Cerebellar nuclear complex (tissue), 1 donor: ENCODE measurements at places on chromosomes 2 and 18.

DNA sequence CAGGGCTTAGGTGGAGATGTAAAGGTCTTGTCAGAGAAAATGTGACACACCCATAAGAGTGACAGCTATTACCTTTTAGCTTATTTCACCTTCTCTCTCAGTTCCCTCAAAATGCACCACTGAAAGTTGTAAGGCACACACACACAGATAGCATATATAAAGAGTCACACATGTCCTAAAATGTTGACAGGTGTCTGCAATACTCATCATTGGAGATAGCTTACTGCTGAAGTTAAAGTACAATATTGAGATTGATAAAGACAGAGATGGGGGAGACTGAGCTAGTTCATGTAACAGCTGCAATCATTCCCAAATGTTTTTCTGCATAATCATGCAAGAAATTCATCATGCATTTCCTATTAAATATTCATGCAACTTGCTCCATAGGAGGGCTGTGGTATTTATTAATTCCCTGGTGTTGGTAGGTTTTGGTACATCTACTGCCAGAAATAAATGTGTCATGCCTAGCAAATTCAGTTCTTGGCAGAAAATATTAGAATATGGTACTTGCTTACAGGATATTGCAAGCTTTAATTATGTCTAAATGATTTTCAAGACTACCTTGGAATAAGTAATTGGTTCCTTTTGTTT lies 118.8 kb upstream of the RBMS1 start:
- no peak for DNase-seq

DNA sequence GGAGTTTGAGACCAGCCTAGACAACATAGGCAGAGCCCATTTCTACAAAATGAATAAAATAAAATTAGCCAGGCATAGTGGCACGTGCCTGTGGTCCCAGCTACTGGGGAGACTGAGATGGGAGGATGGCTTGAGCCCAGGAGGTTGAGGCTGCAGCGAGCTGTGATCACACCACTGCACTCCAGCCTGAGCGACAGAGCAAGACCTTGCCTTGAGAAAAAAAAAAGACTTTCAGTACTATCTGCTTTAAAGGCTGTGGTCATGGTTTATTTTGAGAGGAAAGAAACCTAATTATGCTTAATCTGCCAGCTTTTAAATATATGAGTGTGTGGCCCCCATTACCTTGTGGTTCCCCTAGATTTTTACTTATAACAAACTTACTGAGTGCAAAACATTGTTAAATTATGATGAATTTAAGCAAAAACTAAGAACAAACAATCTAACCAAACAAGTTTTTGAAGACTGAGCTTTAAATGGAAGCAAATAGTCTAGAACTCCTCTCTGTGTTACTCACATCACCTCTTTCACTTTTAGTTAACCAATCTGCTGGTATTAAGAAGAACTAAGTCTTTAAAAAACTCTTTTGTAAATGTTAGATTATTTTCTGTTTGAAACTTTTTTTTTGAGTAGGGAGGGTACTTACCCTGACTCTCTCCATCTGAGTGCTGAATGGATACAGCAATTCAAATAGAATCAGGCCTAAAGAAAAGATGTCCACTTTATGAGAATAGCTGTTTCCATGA lies 65.4 kb downstream of the EIF2AK3 start:
- no peak for DNase-seq

DNA sequence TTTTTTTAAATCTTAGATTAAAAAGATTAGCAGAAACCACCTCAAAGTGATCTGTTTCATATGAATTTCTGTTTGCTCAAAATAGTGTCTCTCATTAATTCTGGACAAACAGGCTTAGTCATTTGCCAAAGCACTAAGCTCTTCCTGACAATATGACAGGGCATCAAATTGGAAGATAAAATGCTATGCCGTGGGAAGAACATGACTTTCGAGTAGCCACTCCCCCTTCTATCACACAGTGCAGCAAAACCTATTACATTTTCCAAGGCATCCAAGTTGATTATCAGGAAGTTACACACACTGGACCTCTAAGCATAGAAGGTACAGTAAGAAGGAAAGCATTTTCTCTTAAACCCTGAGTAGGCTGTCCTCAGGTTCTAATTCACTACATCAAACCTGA lies 89.5 kb downstream of the STK39 start:
- no peak for DNase-seq

DNA sequence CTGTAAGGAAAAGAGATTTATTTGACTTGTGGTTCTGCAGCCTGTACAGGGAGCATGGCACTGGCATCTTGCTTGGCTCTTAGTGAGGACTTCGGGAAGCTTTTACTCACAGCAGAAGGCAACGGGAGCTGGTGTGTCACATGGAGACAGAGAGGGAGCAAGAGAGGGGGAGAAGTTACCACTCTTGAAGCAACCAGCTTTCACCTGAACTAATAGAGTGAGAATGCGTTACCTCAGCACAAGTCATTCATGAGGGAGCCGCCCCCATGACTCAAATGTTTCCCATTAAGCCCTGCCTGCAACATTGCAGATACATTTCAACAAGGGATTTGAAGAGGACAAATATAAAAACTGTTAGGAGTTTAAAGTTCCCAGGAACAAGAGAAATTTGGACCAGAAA lies 190.0 kb downstream of the CYRIA start:
- no peak for DNase-seq

GRCh38 chr2:195313962-195314361 lies 343.1 kb upstream of the SLC39A10 start:
- no peak for DNase-seq

GRCh38 chr18:77250501-77250925 lies 865 bp downstream of the GALR1 start:
- no peak for DNase-seq

DNA sequence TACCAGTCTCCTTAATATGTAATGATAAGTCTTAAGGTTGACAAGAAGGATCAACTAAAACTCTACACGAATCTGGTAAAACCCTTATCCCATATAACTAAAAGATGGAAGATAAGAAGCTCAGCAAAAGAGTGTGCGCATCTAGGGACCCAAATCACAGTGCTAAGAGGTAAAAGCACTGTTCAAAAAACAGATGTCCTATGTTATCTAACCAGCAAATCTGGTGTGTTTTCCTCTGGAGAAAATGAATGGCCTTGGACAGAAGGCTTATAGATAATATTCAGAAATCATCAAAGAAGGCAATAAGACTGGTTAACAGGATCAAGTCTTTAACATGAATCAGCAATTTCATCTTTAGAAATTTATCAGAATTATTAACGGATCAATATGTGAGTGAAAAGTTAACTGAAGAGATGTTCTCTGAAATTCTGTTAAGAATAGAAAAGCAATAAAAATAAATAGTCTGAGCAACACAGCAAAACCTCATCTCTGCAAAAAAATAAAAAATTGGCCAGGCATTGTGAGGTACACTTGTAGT lies 47.1 kb downstream of the RPRD1A start:
- DNase-seq, result no peak

DNA sequence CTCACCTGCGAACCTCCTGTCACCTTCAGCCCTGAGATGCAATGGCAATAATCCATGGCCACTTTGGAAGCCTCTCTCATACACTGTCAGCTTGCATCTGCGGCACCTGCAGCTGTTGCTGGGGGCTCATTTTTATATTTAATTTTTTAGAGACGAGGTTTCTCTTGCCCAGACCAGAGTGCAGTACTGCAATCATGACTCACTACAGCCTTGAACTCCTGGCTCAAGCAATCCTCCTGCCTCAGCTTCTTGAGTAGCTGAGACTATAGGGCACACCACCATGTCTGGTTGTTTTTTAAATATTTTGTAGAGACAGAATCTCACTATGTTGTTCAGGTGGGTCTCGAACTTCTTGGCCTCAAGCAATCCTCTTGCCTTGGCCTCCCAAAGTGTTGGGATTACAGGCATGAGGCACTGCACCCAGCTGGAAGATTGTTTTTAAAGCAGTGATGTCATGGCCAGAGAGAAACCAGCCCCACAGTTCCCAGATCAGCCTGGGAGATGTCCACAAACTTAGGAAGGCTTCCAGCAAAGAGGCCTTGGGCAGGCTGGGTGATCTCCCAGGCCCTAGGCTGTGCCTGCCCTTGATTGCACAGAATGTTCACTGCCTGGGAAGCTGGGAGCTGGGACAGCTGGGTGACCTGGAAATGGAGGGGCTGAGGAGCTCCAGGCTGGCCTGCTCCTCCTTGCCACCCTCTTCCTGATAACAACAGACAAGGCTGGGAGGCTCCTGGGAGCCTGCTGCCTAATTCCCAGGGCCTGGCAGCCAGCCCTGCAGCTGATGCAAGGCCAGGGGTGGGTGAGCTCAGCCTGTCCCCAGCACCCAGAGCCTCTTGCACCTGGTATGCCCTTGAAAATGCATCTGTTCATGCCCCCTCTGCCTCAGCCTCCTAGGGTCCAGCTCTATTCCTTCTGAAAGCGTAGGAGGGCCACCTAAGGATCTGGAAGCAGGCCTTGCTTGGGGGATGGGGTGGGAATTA lies 27.1 kb downstream of the SH2D6 start:
- DNase-seq, result no peak

GRCh38 chr2:215419769-215420470 lies 15.9 kb downstream of the FN1 start:
- DNase-seq, result no peak

GRCh38 chr2:4898706-4899105 lies 793.5 kb upstream of the SOX11 start:
- DNase-seq, result no peak

GRCh38 chr2:47751856-47752414 lies 31.0 kb upstream of the MSH6 start:
- no peak for DNase-seq

DNA sequence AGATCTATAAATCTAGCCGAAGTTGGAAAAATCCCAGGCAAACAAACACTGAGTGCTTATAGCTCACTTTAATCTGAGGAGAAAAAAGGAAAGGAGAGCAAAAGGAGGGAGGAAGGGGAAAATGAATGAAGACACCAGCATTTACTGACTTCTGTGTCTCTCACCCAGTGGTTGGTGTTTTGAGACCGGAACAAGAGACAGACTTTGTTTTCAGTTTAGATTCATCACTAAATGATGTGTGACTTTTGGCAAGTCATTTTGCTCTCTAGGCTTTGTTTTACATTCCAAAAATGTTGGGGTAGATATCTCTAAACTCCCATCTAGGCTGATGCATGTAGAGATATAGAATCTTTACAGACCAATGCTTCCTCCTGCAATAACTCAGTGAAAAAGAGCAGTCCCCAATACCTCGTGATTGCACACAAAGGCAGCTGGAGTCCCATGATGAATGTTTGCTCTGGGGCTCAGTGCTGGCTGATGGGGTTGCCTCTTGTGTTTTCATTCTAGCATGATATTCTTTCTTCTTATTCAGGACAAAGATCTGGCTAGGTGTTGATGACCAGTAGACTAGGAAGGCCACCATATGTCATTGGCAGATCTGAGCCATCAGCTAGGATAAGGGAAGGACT lies 51.4 kb downstream of the TRIB2 start:
- DNase-seq, result no peak

DNA sequence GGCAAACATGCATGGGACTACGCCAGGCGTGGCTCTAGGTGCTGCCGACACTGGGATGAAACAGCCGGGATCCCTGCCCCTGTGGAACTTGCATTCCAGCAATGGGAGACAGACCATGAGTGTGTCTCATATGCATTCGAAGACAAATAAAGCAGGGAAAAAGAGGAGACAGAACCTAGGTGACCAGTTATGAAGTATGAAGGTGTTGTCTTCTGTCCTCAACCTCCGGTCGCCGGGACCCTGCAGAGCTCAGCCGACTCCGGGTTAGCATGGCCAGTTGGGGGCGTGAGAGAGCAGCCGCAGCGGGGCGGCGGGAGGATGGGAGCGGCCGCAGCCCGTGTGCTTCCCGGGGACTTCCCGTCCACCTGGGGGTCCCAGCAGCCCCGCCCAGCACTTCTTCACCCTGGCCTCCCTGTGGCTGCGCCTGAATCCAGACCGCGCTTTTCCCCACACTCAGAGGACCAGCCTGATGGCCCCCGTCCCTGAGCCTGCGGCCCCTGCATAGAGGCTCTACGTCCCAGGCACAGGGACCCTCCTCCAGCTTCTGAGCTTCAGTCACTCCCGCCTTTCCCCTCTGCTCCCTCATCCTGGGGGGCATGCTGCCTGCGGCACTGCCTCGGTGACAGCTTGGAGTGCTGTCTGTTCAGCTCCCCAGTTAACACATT lies 11.4 kb downstream of the ID2 start:
- no peak for DNase-seq

- no peak for DNase-seq
Observed at GRCh38 chr2:168392024-168392423, 64.0 kb upstream of the CERS6 start.

DNA sequence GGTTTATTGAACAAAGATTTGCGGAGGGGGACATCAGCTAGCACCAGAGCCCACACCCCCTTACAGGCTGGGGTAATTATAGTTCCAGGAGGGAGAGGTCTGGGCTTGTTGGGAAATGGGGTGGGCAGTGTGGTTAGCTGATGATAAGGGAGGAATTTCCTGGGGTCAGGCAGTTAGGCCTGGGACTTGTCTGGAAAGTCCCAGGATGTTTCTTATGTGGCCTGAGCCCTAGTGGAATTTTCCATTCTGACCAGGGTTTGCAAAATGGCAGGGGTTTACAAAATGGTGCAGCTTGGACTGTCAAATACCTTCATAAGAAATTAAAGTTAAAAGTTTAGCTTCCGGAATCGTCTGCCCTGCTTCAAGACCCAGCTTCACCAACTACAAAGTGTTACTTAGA lies 199.1 kb downstream of the FBXO15 start:
- DNase-seq, result no peak

GRCh38 chr2:228048838-228049490 lies 132.5 kb downstream of the SPHKAP start:
- no peak for DNase-seq

DNA sequence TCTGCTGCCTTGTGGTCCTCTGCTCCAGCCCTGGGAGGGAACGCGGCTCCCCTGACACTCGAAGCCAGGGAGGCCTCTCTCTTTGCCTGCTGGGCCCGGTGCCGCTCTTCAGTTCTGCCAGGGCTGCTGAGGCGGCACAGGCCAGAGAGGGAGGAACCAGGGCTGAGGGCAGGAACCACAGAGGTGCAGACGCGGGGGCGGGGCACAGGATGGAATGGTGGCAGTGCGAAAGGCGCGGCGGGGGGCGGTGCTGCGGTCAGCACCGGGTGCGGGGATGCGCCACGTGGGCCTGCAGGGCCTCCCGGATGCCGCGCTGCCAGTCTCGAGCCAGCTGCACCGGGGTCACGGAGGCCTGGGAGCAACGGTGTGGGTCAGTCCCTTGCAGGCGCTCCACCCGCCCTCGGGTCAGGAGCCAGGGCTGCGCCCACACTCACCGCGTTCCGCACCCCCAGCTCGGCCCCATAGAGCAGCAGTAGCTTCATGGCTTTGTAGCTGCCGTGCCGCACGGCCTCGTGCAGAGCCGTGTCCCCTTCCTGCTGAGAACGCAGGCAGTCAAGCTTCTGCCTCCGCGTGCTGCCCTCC lies 4.4 kb downstream of the ANKRD23 start:
- DNase-seq, result no peak
